Activated gamma-delta T cell treated with anti-CD3 and anti-CD28 coated beads, Interleukin-2, amount 50 U/mL, for 16 hours (primary cell): ENCODE measurements at places on chromosomes 2 and 18.

- no peak for DNase-seq
Measured at GRCh38 chr18:59096098-59096789, 43.4 kb upstream of the SEC11C start.

DNA sequence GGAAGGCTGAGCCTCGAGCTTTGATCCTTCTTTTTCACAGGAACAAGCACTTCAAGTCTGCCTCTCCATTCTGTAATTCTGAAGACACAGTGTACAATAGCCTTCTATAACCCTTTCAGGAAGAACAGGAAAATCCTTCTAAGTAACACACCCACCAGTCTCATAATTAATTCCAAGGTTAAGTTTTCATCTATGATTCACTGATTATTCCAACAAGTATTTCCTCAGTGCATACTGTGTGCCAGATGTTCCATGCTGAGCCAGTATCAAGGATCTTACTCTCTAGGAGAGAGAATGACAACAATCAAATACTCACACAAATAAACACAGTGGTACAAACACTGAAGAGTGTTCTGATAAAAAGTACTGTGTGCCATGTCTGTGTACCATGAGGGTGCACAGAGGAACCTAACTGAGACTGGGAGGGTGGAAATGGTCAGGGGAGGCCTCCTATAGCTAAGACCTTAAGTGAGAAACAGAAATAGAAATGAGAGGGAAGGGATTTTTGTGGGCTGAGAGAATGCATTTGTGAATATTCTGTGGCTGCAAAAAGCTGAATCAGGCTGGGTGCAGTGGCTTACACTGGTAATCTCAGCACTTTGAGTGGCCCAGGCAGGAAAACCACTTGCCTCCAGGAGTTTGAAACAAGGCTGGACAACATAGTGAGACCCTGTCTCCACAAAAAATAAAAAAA lies 7.3 kb upstream of the MTLN start:
- no peak for DNase-seq

GRCh38 chr18:58069721-58070292 lies 25.8 kb downstream of the NEDD4L start:
- DNase-seq: no peak

- DNase-seq: no peak
Measured at GRCh38 chr18:69636529-69637301, 236.0 kb downstream of the DOK6 start.

DNA sequence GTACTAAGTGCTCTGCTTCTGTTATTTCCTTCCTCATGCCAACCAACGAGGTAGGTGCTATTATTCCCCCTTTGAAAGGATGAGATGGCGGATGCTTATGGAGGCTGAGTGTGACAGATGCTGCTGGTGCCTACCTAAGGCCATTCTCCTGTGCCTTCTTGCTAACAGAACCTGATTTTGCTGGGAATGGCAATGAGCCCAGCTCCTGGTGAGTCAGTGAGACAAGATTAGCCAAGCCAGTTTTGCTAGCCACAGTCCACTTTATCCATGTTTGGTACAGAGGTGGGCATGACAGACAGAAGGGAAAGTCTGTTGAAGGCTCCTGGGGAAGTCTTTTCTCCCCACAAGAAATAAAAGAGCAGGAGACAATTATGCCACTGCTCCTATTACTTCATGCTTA lies 43.7 kb upstream of the TMEM163 start:
- DNase-seq: no peak

DNA sequence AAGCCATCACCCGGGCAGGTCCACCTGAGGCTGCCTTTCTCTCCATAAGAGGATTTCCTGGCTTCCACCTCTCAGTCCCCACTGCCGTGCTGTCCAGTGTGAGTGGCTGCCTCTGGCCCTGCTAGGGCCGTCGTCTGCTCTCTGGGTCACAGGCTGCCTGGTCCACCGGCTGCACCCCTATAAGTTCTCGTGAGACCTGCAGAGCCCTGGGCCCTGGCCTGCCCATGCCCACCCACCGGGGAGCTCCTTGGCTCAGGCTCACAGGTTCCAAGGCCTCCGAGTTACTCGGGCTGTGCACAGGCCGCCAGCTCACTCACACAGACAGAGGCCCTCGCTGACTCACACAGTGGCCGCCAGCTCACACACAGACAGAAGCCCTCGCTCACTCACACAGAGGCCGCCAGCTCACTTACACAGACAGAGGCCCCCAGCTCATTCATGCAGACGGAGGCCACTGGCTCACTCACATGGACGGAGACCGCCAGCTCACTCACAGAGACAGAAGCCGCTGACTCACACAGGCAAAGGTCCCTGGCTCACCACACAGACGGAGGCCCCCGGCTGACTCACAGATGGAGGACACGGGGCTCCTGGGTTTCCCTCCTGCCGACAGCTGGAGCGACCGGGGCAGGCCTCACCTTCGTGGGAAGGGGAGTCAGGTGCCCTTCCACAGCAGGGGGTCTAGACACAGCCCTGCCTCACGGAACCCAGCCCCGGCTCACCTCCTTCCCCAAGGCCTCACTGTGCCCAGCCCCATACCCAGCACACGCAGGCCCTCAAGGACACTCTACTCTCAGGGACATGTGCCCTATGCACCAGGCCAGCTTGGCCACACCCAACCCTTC lies 334.1 kb upstream of the MYT1L start:
- DNase-seq: no peak

GRCh38 chr2:238997137-238997390 lies 149.2 kb downstream of the TWIST2 start:
- no peak for DNase-seq

GRCh38 chr2:134207589-134208209 lies 46.2 kb upstream of the MGAT5 start:
- DNase-seq: peak; percentile 45

GRCh38 chr2:10520154-10520553 lies 72.0 kb upstream of the ODC1 start:
- no peak for DNase-seq

DNA sequence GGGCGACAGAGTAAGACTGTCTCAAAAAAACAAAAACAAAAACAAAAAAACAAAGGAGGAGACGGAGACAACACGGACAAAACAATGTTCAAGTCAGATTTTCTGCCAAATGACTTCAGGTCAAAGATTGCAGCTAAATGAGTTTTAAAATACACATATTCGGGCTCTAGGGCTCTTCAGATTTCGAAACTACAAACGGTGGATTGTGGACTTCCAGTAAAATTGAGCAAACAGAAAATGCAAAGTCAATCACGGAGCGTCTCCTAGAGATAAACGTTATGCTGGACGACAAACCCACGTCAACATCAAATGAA lies 558 bp downstream of the MRPS5 start:
- DNase-seq: no peak

- no peak for DNase-seq
Measured at GRCh38 chr2:215764441-215765048, 248.8 kb downstream of the MREG start.

GRCh38 chr2:40168546-40168945 lies 283.3 kb downstream of the SLC8A1 start:
- no peak for DNase-seq

GRCh38 chr2:132774189-132774588 lies 104.2 kb upstream of the LYPD1 start:
- no peak for DNase-seq

- peak; percentile 28 for DNase-seq
Measured at GRCh38 chr2:230661072-230661957, 51.3 kb upstream of the CAB39 start.

DNA sequence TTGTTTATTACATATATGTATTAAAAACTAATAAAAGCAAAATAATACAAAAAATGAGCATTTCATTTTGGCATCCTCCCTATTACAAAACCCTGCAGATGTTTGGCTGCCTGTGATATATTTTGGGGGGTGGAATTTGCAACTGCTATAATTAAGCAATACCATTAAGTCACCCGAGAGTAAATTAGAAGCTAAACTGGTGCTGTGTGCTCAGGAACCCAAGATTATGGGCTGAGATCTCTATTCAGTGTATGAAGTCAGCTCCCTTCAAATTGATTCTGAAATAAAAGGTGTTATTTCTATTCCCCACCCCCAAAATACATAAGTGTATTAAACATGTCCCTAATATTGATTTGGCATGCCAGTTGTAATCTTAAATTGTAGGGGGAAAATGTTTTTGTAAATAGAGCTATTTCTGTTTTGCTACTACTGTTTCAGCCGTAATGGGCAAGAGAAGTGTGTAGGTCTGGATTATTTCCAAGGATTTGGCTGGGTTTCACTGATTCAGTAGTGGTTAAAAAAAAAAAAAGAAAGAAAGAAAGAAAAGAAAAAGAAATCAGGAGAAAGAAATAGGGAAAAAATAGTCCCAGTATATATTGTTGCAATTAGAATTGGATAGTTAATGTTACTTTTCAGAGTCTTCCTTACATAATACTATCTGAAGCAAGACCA lies 110.9 kb downstream of the SS18 start:
- no peak for DNase-seq

- no peak for DNase-seq
Measured at GRCh38 chr2:61009355-61009754, 8.2 kb upstream of the PEX13 start.

- DNase-seq: no peak
Measured at GRCh38 chr2:133421516-133422324, 146.5 kb downstream of the NCKAP5 start.

- DNase-seq: no peak
Measured at GRCh38 chr18:59960272-59960671, 60.5 kb downstream of the PMAIP1 start.

- DNase-seq: no peak
Measured at GRCh38 chr2:99971326-99971900, 171.0 kb downstream of the AFF3 start.

- no peak for DNase-seq
Measured at GRCh38 chr18:40110455-40110854, 1844.6 kb upstream of the PIK3C3 start.

GRCh38 chr2:231720292-231720986 lies 12.1 kb downstream of the PTMA start:
- no peak for DNase-seq

DNA sequence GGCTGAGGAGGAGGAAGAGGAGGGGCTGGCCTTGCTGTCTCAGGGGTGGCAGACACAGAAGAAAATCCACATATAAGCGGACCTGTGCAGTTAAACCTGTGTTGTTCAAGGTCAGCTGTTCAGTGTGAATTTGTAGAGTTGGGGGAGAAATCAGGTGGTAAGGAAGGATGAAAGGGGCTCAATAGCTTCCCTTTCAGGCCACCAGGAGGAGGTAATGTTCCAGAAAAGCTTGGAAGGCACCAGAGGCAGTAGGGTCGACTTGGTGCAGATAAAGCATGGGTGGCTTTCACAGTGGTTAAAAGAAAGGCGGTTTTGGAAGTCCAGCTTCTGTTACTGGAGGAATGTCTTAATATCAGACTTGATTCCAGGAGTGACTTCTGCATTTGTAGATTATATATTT lies 167.4 kb downstream of the THSD7B start:
- no peak for DNase-seq

DNA sequence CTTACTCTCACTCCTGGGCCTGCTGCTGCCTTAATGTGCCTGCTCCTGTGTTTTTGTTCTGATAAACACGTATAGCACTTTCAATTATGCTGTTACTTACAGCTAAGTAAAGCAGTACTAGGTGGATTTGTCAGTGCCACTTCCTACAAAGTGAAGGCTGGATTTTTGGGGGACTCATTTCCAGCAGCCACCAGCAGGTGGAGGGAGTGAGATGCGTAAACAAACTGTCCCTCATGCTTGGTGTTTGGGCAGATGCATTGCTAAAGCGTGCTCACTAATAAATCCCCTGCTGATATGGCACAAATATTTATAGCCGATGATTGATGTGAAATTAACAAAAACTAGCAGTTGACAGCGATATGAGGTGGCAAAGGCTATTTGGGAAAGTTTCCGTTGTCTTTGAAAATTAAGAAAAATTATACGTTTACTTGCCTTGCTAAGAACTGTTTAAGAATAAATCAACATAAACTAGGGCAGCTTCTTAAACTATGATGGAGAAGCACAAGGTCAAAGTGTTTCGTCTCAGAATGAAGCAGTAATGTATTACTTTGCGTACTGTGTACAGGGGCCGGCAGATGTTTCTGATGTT lies 101.7 kb downstream of the AGAP1 start:
- DNase-seq: no peak

DNA sequence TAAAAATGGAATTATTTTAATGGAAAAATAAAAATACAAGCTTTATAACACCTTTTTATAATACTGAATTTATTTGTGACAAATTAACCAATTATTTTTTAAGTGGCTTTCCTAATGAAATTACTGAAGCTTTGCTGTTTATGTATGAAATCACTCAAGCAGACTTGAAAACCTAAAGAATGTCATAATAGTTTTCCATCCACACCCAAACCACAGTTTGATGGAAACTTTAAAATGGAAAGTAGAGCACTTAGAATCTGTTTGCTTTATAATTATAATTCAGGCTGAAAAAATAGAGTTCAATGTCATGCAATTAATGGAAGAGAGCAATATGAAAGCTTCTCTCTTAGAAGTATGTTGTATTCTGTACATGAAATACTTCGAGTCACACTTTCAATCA lies 31.6 kb upstream of the WDR75 start:
- no peak for DNase-seq
